Prostate gland (tissue), 2 donors: ENCODE measurements at places on chromosomes 3 and 15. TPM values are rescaled to one million over a fixed set of nuclear protein-coding genes. Genes with fewer than 3 reads are reported as not detected.

- DNase-seq, result no peak
Measured at GRCh38 chr3:24953060-24953771, 458.6 kb upstream of the THRB start.

DNA sequence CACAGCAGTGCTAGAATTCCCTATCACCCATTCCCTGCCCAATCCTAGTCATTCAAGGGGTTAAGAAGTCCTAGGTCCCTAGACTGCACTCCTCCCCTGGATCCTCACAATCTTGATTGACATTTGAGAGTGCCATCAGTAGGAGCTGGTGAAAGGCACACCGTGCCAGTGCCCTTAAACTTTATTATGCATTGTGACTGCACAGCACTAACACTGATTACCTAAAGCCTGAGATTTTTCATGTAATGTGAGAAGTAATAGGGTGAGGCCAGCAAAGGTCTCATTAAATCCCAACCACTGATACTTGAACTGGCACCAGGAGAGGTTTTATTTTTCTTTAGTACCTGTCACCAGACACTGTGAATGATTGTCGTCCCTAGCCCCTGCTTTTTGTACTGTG is 16.3 kb downstream of the GXYLT2 start:
- no peak for DNase-seq

DNA sequence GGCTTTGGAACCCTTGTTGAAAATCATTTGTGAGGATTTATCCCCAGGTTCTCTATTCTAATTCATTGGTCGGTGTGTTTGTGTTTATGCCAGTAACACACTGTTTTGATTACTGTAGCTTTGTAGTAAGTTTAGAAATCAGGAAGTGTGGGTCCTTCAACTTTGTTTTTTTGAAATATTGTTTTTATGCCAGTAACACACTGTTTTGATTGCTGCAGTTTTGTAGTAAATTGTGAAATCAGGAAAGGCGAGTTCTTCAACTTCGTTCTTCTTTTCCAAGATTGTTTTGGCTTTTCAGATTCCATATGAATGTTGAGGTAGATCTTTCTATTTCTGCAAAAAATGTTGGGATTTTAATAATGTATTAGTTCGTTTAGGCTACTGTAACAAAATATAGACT is 314.6 kb downstream of the RPLP1 start:
- no peak for DNase-seq

SLC6A1 gene
- total RNA-seq, result 0.18 TPM

GRK7 gene
- total RNA-seq, result 0.17 TPM

- no peak for DNase-seq
Measured at GRCh38 chr3:147015334-147015733, 391.0 kb downstream of the ZIC4 start.

DNA sequence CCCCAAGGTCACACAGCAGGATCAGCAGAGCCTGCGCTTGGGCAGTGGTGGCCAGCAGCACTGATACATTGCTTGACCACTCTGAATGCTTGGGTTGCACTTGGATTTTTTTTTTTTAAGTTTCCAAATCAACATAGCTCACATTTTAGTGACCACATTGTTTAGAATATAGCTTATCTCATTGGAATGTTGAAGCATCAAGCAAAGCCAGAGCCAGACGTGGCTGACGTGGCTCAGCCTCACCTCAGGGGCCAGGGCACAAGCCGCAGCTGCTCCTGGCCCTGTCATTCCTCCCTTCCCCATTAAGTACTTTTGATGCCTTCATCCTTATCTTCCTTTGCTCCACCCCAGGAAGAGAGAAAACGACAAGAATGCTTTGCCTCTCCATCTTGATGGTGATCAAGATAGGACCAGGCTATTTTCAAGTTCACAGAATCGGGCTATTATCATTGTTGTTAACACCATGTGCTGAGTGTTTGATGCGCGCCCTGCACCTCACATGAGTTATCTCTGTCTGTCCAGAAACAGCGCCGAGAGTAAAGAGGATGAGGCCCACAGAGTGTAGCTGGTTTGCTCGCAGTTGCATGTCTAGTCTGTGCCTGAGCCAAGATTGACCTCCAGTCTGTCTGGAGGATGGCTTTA is 75.8 kb downstream of the AAGAB start:
- no peak for DNase-seq

- no peak for DNase-seq
Measured at GRCh38 chr15:73212424-73212823, 156.3 kb downstream of the HCN4 start.

RTP4 gene
- total RNA-seq, result 5.1 TPM

DNA sequence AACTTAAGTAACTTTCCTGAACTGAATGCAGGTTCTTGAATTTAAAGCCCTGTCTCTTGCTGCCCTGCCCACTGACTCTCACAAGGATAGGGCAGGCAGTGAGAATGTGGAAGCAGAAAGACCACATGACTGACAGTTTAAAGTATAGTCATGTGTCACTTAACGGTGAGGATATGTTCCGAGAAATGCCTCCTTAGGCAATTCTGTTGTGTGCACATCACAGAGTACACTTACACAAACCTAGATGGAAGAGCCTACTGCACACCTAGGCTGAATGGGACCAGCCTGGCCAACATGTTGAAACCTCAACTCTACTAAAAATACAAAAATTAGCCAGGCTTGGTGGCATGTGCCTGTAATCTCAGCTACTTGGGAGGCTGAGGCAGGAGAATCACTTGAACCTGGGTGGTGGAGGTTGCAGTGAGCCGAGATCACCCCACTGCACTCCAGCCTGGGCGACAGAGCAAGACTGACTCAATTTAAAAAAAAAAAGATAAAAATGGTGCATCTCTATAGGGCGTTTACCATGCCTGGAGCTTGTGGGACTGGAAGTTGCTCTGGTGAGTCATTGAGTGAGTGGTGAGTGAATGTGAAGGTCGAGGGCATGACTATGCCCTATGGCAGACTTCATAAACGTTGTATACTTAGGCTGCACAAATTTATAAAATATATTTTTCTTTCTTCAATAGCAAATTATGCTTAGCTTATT is 18.9 kb upstream of the COPG1 start:
- no peak for DNase-seq

DNA sequence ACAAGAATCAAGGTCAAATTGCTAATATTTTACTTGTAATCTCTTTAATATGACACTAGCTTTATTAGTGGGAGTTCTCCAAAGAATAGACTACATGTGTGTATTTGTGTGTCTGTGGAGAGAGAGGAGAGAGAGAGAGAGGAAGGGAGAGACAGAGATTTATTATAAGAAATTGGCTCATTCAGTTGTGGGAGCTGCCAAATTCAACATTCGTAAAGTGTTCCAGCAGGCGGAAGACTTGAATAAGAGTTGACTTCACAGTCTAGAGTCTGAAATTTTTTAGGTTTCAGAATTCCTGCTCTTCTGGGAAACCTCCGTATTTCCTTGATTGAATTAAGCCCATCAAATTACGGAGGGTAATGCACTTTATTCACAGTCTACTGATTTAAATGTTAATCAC is 4.7 kb upstream of the CLDN1 start:
- DNase-seq, result peak; percentile 58

- DNase-seq, result no peak
Measured at GRCh38 chr15:45630917-45631691, 3.7 kb upstream of the SQOR start.

CTXND1 gene
- total RNA-seq, result 0.96 TPM

TRIM59 gene
- 3.2 TPM for total RNA-seq

DNA sequence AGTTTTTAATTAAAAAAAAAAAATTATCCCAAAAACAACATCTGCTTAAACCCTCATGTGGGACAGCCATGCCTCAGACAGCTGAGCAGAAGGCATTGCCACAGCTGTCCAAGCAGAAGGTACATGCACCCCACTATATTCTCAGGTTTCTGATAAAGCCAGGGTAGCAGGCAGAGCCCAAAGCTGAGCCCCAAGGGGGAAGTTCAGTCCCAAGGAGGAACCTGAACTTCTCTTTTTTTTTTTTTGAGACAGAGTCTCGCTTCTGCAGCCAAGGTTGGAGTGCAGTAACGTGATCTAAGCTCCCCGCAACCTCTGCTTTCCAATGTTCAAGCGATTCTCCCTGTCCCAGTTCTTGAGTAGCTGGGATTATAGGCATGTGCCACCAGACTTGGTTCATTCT is 33.2 kb downstream of the MKRN2 start:
- no peak for DNase-seq

MOBP gene
- total RNA-seq, result 2.4 TPM

- no peak for DNase-seq
Measured at GRCh38 chr15:24763891-24764290, 88.3 kb downstream of the NPAP1 start.

DYNLT2B gene
- 15.3 TPM for total RNA-seq
